Motor neuron (in vitro differentiated cells): ENCODE measurements at places on chromosomes 5 and 9. TPM values are rescaled to one million over a fixed set of nuclear protein-coding genes. Genes with fewer than 3 reads are reported as not detected.

Gene ECSCR
- total RNA-seq = not detected in 2 replicates

DNA sequence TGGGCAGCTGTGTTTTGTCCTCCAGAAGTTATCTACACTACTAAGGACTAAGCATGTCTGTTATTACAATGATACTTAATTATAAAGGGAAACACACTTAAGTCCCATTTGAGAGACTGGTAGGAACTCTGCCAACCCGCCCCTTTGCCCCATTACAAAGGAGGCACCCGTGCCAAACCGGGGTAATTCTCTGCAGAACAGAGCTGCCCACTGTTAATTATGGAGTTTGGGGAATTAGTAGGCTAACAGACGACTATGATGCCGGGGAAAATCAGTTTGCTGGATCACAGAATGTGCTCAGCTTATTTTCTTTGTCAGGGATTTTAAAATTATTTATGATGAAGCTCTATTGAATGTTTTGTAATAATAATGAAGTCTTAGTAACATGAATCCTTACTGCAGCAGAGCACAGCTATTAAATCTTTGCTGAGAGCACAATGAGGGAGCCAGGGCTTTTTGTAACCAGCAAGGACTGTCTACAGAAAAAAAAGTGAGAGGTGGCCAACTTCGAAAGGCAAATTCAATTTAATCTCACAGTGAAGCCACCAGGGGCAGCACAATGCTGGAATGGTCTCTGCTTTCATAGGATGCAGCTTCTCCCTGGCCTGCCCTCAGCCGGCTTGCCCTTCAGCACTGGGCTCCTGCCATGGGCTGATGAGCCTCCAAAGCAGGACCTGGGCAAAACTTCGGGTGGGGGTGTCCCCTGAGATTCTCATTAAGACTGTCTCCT is 134.5 kb downstream of the GNAQ start:
- ATAC-seq = no peak

GRCh38 chr5:92769978-92770377 is 811.0 kb downstream of the NR2F1-AS1 start:
- ATAC-seq = peak; percentile 100

GRCh38 chr5:102754767-102755431 is at the start of gene PAM:
Gene PAM, plus strand, starts transcription at chr5:102755305. Its CDS starts 110,891 bp downstream, at chr5:102866196.
- peak; percentile 79 for ATAC-seq
